ENCODE measurements at places on chromosomes 5 and 9. TPM values are rescaled to one million over a fixed set of nuclear protein-coding genes. Genes with fewer than 3 reads are reported as not detected.

DNA sequence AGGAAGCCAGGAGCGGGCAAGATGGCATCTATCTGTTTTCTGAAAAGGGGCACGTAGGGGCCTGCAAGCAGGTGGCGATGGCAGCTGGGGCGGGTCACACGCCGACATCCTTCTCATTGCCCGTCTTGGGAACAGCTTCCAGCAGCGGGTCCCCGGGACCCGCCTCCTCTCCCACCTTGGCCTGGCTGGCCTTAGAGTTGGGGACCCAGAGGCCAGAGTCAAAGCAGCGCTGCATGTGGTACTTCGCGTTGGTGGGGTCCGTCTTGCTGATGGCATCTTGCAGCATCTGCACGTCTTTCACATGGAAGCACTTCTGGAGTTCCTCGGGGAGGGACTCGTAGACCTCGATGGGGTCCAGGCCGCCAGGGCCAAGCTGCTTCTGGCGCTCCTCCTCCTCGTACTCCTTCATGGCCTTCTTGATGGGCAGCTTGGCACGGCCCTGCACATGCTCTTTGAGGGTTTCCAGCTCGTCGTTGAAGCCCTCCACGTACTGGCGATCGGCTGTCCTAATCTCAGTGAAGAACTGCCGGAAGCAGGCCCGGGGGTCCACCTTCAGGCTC lies 127.6 kb upstream of the CLINT1 start:
- no peak for DNase-seq

- no peak for DNase-seq
These were observed 372.8 kb upstream of the PIK3R1 start for GRCh38 chr5:67842806-67843205.

DNA sequence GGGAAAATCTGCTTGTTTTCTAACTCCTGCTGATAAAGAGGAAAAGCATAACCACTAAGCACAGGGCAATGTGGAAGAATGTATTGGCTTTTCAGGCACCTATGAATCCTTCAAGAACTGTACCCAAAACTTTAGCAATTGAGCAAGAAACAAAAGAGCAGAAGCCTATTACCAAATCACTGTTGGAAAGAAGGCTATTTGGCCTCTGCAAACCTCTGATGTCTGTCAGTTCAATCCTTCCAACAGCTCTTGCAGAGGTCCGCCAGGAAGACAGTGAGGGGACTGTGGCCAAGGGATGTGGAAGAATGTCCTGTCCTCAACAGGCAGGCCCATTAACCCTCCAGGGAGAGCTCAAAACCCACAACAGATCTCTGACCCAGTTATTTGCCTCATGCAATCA lies 328.6 kb downstream of the ENC1 start:
- DNase-seq: no peak

- DNase-seq: peak; percentile 4
These were observed 82.3 kb upstream of the EPB41L4B start for GRCh38 chr9:109403116-109403515.

GRCh38 chr9:134407121-134407779 lies 81.0 kb downstream of the RXRA start:
- peak; percentile 72 for DNase-seq

Gene CRHBP
- 0.05 TPM for polyA plus RNA-seq

Gene PCDHA6
- 0.02 TPM for polyA plus RNA-seq

DNA sequence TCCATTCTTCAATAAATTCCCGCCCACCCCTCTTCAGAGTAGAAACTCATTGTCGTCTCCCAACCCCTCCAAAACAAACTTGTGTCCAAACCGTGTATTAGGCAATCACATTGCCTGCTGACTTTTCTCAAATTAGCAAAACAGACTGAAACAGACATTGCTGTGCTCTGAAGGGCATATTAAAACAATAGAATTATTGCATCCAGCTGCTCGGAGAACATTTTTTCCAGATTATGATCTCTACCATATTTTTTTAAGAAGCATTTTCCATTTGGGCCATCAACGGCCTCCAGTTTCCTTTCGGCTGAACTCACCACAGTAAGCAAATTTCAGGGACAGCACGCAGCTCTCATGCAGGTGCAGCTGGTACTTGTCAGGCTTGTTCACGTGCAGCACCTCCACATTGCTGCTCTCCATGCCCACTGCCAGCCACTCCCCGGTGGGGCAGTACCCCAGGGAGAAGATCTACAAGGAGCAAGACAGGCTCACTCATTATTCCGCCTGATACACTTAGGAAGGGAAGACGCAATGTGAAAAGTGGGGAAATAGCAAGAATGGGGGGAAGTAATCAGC lies 104.1 kb downstream of the TLE1 start:
- no peak for DNase-seq

DNA sequence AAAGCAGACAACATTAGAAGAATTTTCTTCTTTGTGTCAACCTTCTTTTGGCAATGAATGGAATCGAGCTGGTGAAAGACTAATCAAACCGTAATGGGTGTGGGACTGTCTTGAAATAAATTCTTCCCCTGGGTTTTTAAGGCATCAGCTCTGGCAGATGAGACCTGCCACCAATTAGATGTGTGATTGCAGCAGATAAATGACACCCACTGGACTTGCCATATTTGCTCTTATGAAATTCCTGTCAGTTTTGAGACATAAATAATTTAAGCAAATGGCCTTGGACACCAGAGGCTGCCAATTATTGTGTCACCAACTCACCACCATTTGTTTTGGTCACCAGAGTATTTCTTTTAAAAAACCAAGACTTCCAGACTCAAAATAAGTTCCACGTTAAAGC lies 135.9 kb upstream of the RGMB start:
- DNase-seq: no peak

DNA sequence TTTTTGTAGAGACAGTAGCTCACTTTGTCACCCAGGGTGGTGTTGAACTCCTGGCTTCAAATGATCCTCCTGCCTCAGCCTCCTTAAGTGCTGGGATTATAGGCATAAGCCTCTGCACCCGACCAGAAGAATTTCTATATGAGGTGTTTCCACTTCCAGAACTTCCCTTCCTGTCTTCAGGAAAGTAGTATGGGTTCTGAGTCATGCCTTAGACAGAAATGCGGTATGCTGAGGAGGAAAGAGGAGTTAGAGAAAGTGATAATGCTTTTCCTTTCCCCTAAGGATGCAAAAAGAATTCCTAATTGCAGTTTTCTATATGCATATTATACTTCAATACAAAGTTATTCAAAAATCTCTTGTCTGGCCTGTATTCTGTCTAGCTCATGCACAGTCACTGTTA lies 16.4 kb upstream of the ADAMTSL1 start:
- no peak for DNase-seq

DNA sequence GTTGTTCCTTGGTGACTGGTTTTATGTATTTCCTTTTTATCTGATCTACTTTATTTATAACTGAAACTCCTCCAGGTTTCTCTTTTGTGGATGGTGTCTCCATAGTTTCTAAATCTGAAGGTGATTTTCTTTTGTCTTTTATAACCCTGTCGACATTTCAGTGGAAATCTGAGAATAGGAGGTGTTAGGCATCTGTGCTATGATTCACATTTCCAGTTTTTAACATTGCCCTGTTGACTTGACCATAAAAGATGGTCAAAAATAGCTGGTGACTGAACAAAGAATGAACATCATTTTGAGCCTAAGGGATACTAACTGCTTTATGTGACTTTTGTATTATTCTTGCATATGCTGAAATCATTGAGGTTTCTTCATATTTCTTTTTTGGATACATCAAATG lies 190.5 kb downstream of the PCSK1 start:
- no peak for DNase-seq

DNA sequence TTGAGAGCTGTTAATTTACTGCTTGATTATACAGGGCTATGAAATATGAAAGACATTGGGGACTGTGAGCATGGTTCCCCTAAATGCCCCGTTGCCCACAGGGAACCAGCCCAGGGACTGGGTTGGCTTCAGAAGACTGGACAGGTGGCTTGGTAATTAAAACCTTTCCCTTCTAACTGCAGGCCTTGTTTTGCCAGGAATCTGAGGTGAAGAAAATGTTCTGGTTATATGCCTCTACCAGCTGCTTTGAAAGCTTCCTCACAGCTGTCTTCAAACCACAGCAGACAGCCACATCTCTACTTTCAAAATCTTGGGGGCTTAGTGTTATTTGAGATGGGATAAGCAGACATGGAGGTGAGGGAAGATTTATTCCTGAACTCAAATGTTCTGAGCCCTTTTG lies 153.3 kb upstream of the SPRY4 start:
- no peak for DNase-seq

DNA sequence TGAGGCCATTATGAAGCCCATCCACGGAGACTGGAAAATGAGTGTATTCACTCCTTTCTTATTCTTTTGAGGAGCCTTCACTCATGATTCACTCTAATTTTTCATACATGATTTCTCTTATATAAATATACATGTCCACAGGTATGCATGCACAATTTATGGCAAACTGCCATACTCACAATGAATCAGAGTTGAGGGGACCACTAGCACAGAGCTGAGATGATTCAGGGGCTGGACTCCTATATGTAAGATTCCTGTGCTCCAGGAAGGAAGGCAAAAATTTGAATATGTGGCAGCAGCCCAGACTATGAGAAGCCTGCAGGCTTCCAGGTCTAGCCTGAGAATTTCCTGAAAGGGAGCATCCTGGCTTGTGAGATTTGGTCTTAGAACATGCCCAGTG lies 484.6 kb downstream of the PRELID2 start:
- no peak for DNase-seq

Gene AP3B1
- polyA plus RNA-seq: 53.0 TPM

Gene GRIN1
- 0.10 TPM for polyA plus RNA-seq

DNA sequence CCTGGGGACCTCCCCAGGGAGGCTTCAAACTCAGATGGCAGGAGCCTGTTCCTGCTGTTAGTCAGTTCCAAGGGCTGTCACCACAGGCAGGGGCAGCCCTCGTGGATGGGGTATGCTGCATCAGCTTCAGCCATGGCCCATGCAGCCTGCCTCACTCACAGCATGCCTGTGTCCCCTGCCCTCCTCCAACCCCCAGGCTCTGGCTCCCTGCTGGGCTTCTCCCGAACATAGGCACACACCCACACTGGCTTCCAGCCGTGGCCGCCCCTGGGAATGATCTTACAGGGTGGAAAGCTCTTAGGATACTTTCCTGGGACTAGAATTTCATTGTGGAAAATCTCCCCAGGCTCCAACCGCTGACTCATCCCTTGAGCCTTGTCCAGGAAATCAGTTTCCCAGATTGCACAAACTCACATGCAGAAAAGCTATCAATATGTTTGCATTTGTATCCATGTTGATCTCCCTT lies 163.8 kb downstream of the SEC61B start:
- peak; percentile 57 for DNase-seq

DNA sequence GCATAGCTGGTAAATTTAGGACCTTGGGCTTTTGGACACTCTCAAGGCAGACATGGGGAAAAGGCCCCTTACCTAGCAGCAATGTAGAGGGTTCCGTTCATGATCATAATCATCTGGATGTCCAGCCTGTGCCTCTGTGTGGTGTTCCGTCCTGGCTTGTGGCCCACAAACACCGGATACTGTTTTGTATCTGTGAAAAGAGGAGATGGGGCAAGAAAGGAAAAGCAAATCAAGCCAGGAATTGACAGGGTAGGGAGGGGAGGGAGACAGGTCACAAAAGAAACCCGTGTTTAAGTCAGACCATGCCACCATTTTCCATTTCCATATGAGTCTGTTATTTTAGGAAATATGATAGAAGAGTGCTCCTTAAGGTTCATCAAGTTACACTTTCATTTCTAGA lies 72.5 kb downstream of the SEMA6A start:
- no peak for DNase-seq

GRCh38 chr9:131121346-131121745 lies 4.0 kb upstream of the NUP214 start:
- no peak for DNase-seq

Gene IFNA21
- not detected for polyA plus RNA-seq

Gene IL4
- polyA plus RNA-seq: not detected

- no peak for DNase-seq
These were observed 122.3 kb downstream of the GNAQ start for GRCh38 chr9:77909306-77909705.

Gene IFNA13
- polyA plus RNA-seq: not detected

Gene HTR1A
- not detected for polyA plus RNA-seq

DNA sequence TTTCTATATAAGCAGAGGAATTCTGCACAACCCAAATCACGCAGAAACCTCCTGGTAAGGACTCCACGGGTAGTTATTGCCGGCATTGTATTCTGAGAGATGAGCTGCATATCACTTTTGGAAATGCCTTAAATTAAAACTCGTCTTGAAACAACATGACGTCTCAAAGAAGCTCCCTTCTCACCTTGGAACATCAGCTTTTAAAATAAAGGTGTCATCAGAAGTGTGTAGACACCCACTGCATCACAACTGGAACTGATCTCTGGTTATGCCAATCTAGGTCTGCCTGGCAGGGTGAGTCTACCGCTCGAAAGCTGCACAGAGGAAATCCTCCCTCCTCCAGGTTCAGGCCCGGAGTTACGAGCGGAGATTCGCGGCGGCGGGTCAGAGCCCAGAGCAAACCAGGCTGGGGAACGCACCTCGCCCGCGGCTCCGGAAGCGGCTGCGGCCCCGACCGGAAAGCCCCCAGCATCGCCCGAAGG lies 974 bp upstream of the SLC12A2 start:
- DNase-seq: no peak

DNA sequence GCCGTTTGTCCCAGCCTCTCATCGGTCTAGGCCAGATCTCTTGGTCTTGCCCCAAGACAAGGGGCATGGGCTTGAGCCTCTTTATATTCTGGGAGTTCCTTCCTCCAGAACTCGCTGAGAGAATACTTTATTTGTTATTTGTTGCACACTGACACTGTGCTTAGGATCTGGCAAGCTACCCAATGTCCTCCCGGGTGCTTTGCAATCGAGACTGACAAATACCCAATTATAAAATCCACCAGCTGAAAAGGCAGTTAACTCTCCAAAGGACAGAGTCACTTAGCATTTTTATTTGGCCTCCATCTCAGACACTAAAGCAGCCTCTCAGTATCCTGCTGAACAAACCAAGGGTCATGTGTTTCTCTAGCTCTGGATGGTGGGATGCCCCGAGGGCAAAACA lies 500.2 kb upstream of the DAP start:
- DNase-seq: no peak

- DNase-seq: no peak
These were observed 193.5 kb downstream of the ACTL7B start for GRCh38 chr9:108662091-108662875.

DNA sequence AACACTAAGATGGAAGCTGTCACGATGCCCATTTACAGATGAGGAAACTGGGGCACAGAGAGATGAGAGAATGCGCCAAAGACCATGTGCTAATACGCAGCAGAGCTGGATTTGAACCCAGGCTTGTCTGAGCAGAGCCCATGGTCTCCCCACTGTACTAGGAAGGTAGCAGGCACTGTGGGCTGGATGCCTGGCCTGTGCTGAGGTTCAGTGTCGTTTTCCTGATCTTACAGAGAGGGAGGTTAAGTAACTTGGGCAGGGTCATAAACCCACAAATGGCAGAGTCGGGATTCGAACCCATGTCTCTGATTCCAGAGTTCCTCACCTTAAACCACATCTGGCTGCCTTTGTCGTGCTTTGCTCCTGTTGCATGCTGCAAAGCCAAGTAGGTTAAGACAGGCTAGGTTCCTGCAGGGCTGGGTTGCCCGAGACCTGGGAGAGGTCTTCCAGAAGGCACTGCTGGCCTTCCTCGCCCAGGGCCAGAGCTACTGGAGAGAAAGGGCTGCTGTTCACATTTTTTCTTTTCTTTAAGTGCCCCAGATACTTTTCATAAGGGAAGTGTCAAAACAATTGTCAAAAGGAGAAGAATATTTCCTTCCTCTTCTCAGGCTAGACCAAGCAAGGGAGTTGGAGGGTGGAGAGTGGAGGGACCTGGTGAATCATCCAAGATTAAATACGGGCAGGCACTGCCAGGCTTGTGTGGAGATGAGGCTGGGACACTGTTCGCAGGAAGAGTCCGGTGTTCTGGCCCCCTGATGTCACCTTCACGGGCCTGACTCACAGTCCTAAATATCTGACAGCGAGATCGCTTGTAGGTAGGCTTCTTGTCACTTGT lies 3.2 kb downstream of the NEK6 start:
- no peak for DNase-seq

GRCh38 chr9:128304136-128304970 lies 17.9 kb downstream of the TRUB2 start:
- no peak for DNase-seq

Measured in BJ (cell line).